ENCODE measurements at places on chromosomes 1 and 21.

GRCh38 chr1:209593747-209594146, 10.2 kb downstream of the CAMK1G start:
- DNase-seq, result no peak

- DNase-seq, result no peak
Observed at GRCh38 chr1:87202922-87203655, 125.6 kb upstream of the LMO4 start.

- no peak for DNase-seq
Observed at GRCh38 chr1:102851616-102852015, 256.7 kb downstream of the COL11A1 start.

- no peak for DNase-seq
Observed at GRCh38 chr1:62012095-62012494, 182.6 kb upstream of the L1TD1 start.

- no peak for DNase-seq
Observed at GRCh38 chr1:108663074-108663473, 2.2 kb upstream of the HENMT1 start.

DNA sequence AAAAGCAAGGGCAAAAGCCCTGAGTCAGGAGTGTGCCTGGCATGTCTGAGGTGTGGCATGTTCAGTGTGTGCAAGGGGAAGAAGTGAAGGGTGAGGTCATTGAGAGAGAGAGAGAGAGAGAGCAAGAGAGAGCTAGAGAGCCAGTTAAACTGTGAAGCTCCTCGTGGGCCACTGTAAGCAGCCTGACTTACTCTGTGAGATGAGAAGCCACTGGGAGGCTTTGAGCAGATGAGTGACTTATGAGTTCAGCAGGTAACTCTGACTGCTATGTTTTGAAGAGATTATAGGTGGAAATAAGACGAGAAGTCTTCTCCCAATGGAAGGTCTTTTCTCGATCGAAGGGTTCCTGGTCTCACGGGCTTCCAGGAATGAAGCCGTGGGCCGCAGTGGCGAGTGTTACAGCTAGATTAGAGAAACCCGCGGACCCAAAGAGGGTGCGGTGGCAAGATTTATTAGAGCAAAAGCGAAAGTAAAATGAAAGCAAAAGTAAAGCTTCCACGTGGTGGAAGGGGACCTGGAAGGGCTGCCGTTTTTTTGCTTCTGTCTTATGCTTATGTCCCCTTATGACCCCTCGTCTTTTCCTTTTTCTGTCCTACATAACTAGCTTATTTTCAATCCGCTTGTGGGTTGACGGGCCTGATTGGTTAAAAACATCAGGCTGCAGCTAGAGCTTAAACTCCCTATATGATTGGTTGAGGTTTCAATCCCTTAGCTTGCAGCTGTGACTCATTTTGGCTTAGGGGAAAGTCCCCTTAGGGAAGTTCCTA, 323.1 kb upstream of the FAM78B start:
- peak; percentile 9 for DNase-seq

GRCh38 chr1:117213046-117213445, 2.3 kb upstream of the VTCN1 start:
- no peak for DNase-seq

DNA sequence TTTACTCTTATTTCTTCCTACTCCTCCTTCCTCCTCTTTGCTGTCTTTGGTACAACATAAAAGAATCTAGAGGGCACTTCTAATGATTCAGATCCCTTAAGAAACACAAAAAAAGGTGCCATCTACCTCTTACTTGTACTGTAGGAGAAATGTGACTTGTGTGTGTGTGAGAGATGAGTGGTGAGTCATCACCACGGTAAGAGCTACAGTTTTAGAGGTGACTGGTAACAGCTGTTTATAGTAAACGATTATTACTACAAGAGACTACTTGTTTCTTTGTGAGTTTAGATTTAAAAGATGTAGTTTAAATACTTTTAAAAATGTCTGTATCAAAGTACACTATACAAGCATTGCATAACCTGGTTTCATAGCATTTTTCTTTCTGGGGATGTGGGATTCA, 40.4 kb downstream of the SLC35D1 start:
- DNase-seq, result no peak

GRCh38 chr1:114609826-114610225, 28.4 kb upstream of the BCAS2 start:
- DNase-seq, result no peak

- no peak for DNase-seq
Observed at GRCh38 chr1:171753685-171754352, 12.0 kb upstream of the VAMP4 start.

- no peak for DNase-seq
Observed at GRCh38 chr1:208189183-208189582, 55.0 kb downstream of the PLXNA2 start.

DNA sequence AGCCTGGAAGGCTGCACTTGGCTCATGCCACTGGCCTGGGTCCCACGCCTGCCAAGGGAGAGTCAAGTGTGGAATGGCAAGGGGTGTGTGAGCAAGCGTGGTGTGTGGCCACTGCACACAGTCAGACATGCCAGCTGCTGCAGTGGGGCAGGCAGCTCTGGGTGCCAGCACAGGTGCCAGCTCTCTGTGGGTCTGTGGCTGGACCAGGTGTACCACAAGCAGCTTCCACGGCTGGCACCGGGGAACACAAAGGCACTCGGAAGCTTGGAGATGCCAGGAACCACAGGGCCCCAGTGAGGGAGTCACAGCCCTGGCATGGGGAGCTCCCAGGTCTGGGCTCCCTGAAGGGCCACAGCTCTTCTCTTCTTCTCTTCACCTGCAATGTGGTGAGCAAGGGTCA, 34.8 kb downstream of the ACTL8 start:
- no peak for DNase-seq

- DNase-seq, result no peak
Observed at GRCh38 chr1:14262637-14263036, 335.8 kb upstream of the KAZN start.

DNA sequence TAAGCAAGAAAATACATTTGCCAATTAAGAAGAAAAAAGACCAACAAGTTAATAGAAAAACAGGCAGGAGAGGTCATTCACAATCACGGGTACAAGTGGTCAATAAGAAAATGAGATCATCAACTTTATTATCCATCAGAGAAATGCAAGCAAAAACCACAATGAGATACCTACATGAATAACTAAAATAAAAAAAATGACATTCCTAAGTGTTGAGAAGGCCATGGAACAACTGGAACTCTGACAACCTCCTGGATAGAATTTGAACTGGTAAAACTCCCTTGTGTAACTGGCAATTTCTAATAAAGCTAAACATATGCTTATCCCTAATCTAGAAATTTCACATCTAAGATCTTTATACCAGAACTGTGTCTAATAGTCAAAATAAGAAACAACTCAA, 135.4 kb upstream of the BACE2 start:
- DNase-seq, result no peak

- no peak for DNase-seq
Observed at GRCh38 chr1:80181418-80181817, 1174.9 kb upstream of the ADGRL4 start.

DNA sequence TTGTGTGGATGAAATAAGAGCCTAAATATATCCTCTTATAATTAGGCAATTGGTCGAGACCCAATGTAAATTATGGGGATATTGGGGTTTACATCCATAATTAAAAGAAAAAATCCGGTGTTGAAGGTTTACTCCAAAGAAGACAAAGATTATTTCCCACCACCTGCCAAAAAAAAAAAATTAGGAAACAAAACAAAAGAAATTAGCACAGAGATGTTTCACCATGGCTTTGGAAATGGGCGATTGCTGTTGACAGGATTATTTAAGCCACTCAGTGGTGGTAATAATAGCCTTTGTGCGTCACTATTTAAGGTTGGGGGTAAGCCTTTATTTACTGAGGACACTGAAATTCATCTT, 585 bp upstream of the GLRX2 start:
- no peak for DNase-seq

- DNase-seq, result no peak
Observed at GRCh38 chr1:229657993-229658755, 32.1 kb downstream of the URB2 start.

DNA sequence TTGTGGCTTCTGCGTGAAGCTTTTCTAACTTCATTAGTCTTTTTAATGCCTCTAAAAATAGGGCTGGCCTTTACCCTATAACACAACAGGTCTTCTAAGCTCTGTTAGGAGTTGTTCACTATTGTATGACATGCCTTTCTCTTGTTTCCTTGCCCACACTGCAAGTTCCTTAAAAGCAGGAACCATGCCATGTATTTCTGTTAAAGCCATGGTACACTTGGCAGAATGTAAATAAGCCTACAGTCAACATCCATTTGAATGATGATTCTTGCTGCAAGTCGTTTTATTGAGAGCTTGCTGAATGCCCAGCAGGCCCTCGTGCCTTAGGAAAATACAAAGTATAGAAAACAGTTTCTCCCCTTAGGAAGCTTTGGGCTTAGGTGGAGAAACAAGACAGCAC, 214.6 kb downstream of the DUSP10 start:
- DNase-seq, result no peak

DNA sequence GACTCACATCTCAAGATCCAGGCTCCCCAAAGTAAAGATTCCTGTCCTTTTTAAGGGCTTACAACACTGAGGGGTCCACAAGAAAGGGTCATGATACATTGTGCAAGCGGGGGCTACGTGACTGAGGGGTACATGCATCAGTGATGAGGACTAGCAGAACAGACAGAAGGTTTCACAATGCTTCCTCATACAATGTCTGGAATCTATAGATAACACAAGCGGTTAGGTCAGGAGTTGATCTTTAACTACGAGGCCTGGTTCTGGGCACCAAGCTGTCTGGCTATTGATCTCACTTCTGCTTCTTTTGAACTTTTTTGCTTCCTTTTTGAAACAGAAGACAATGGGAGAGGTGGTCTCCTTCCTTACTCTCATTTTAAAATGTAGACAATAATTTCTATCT, 718.6 kb downstream of the AMY1C start:
- DNase-seq, result no peak

DNA sequence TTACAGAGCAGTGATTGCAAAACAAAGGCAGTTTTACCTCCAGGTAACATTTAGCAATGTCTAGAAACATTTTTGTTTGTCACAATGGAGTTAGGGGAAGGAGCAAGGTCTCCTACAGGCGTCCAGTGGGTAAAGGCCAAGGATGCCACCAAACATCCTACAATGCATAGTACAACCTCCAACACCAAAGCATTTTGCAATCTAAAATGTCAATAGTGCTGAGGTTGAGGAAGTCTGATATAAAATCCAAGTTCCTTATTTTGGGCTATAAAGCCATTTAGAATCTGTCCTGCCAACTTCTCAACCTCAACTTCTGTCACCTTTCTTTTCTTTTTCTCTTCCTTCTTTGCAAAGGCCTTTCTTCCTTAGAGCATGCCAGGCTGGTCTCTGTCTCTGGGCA, 111.2 kb downstream of the FASLG start:
- DNase-seq, result no peak

GRCh38 chr1:76583235-76583868, 283.9 kb upstream of the ST6GALNAC5 start:
- no peak for DNase-seq

GRCh38 chr1:109295712-109296415, 10.9 kb downstream of the MYBPHL start:
- DNase-seq, result no peak

DNA sequence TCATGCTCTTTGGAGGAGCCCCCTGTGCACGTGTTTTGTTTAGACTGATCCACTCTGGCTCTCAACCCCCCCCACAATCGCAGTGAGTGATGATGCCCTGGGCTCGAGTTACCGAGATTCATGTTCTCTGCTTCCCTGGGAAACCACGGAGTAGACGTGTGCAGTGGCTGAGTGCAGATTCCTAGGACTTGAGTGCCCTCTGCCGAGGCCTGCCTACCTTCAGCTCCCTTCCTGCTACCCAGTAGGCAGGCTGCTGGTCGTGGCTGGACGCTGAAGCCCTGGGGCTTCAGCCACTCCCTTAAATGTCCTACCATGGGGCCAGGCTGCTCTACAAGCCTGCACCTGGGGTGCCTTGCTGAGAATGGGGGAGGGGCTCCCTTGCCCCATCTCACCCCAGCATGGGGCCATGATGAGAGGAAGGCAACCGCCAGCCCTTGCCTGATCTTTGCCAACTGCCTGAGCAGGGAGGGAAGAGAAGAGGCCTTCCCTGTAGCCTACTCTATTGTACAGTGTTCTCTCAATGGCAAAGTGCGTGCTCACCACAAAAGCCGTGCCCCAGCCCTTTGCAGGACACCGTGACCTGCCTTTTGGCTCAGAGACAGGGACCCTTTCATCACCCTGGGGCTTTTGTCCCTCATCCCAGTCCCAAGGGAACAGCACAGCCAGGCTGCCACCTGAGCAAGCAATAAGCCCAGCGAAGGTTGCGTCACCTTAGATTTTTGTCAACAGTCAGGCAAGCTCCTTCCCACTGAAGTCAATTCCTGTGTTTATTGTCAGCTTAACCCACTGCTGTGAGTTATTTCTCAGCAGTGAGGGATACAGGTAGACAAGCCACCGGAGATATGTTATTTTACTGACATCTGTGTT, 4.1 kb upstream of the GRIK3 start:
- DNase-seq, result no peak

GRCh38 chr1:168686666-168687065, 42.3 kb downstream of the DPT start:
- DNase-seq, result no peak

DNA sequence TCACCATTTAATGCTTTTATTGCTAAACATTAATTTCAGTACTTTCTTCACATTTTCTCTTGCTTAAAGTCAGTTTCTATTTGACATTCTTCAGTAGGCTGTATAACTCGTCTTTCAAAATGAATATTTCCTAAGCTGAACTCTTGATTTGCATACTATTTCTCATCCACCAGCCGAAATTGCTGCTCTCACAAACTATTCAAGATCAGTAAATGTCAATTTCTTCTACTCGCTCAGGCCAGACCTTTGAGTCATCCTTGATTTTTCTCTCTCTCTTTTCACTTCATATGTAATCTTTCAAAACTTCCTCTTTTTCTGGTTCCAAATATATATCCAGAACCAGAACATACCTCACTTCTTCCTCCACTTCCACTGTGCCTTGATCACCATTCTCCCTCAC, 990.0 kb downstream of the KCNT2 start:
- no peak for DNase-seq

All from activated T-helper 1 cell treated with Interleukin-2 at 50 U/mL for 16 hours (primary cell).